Dermis blood vessel endothelial cell (primary cell): ENCODE measurements at places on chromosomes 5 and 9. TPM values are rescaled to one million over a fixed set of nuclear protein-coding genes. Genes with fewer than 3 reads are reported as not detected.

NTMT1 gene
- 15.7 and 20.1 TPM in 2 replicates for total RNA-seq

ENHO gene
- total RNA-seq, result 0.42 TPM in 1 of 2 replicates, not detected in the other

DMRT2 gene
- total RNA-seq, result not detected in 2 replicates

PCDH12 gene
- 48.2 and 60.9 TPM in 2 replicates for total RNA-seq

SARDH gene
- total RNA-seq, result 0.34 and 0.37 TPM in 2 replicates

GFI1B gene
- total RNA-seq, result not detected in 2 replicates

CLPTM1L gene
- total RNA-seq, result 234 and 315 TPM in 2 replicates

PCDHB2 gene
- total RNA-seq, result 0.88 and 1.4 TPM in 2 replicates

DMRTA1 gene
- total RNA-seq, result under 0.01 and 0.05 TPM in 2 replicates

CLIC3 gene
- total RNA-seq, result 0.09 TPM in 1 of 2 replicates, not detected in the other

FCN2 gene
- not detected in 2 replicates for total RNA-seq

MYMK gene
- not detected in 2 replicates for total RNA-seq

GAPT gene
- not detected in 2 replicates for total RNA-seq

ARID3C gene
- 0.09 and 0.51 TPM in 2 replicates for total RNA-seq

PCDHGB4 gene
- 11.3 and 14.5 TPM in 2 replicates for total RNA-seq
